NCI-H2171 treated with DMSO at 0.1 percent for 48 hours (cell line): ENCODE measurements at places on chromosomes 4 and X.

- DNase-seq = peak; percentile 83
Observed at GRCh38 chrX:10617999-10618351, 2.4 kb downstream of the MID1 start.

GRCh38 chr4:1022739-1023066 lies 11.3 kb downstream of the FGFRL1 start:
- no peak for DNase-seq

- no peak for DNase-seq
Observed at GRCh38 chrX:64395568-64395929, 297 bp upstream of the MTMR8 start.

DNA sequence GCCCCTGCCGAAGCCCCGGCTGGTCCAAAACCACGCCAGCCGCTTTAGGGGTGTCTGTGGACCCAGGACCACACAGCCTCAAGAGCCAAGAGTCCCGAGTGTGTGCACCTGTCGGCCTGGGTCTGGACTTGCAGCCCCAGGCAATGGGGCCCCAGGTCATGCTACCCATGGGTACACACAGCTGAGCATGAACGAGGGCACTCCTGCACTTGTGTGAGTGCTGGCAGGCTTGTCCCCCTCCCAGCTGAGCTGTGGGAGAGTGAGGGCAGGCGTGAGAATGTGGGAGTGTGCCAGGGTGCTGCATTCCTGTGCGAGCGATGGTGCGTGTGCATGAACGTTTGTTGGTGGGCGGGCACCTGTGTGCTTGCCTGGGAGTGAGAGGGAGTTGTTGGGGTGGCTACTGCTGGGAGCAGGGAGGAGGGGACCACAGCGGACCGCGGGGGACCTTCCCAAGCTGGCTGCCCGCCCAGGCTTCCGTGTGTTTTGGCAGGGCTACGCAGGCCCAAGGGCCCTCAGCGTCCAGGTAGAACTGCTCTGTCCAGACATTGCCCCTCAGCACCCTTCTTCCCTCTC lies 30.8 kb downstream of the BLOC1S4 start:
- no peak for DNase-seq

GRCh38 chr4:8324640-8325239 lies 55.2 kb downstream of the HTRA3 start:
- no peak for DNase-seq

GRCh38 chr4:168791376-168791775 lies 218.7 kb downstream of the CBR4 start:
- no peak for DNase-seq

GRCh38 chr4:55255179-55255578 lies 90.9 kb upstream of the SRD5A3 start:
- DNase-seq = no peak

GRCh38 chr4:82948647-82949204 lies 48.2 kb downstream of the THAP9 start:
- DNase-seq = no peak

DNA sequence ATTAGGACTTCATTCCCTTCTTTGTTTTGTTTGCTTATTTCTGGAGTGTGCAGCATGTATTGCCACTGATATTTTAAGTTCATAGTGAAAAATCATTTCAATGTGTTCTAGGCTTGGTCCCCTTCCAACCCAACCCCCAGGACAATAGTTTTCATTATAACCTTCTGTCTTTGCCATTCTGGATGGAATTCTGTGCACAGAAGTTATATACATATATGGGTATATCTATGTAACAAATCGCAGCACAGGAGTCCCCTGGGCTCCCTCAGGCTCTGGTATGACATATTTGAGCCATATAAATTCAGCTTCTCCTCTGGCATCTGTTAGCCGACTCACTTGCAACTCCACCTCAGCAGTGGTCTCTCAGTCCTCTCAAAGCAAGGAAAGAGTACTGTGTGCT lies at the start of gene TNMD:
TNMD (plus strand) TSS at position 326 of the 400 bp plus-strand sequence. CDS start 83 bp downstream, outside the sequence.
- DNase-seq = no peak

DNA sequence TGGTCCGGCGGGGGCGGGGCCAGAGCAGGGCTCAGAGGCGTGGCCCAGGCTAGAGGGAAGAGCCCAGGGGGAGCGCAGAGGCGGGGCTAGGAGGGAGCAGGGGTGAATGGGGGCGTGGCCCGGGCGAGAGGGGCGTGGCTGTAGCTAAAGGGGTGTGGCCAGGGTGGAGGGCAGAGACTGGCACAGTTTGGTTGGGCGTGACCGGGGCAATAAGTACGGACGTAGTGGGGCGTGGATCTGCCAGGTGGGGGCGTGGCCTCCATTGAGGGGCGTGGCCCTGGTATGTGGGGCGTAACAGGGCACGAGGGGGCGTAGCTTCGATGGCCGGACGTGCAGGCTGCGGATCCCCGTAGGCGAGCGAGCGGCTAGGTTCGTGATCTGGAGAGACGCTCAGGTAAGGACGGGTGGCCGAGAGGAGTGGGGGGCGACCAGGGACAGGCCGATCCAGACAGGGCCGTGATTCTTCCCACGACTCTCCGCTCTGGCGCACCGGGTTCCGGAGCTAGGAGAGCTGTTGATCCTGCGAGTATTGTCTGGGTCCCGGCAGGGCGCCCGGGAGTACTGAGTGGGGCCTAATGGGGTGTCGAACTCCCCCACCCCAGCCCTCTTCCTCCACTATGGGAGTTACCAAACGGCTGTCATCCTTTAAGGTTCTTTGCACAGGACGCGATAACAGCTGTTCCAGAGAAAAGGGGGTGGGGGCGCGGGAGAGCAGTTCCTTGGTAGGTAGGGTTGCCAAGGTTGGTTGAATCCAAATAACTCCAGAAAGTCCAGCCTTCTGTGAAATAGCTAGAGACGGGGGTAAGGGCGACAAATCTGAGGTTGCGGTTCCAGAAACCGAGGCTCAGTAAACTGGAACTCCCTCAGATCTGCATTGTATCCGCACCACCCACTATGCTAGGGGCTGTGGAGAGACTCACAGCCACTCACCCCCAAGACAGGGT lies at the start of gene CA5B:
CA5B (plus strand) TSS at position 312 of the 944 bp plus-strand sequence. CDS start 11,754 bp downstream, outside the sequence.
- no peak for DNase-seq

GRCh38 chr4:5676763-5677162 lies 31.6 kb downstream of the EVC2 start:
- DNase-seq = no peak

DNA sequence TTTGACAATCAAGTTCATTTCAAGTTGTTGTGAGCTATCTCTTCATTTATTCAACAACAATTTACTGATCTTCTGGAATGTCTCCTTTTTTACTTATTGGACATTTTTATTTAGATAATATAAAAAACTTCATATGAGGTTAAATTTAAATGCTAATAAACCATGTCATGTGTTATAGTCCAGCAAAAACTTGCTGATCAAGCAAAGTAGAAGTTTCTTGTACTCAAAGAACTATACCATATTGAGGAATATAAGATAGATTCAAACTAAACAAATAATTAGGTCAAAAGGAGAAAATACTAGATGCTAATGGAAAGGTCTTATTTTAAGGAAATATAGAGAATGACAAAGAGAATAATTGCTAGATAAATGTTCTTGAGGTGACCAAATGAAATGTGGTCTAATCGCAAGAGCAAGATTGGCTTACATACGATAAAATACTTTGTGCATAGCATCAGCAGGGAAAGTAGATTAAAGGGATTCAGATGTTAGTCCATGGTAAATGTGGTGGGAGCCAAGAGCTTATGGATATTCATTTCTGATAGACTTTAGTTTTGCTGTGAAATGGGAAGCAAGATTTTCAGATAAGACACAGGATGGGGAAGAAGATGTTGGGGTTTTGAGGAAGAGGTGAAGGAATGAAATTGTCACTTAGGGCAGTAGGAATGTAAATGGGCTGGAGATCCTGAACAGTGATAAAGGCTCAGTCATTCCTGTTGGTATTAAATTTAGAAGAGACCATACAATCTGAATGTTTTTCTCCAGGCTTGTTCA lies 229.5 kb downstream of the MAPK10 start:
- DNase-seq = no peak

GRCh38 chrX:97790850-97791249 lies 907.1 kb downstream of the RPA4 start:
- DNase-seq = no peak

- DNase-seq = peak; percentile 79
Observed at GRCh38 chrX:154547245-154548027, at the start of gene IKBKG. IKBKG (plus strand) TSS chrX:154547620; CDS start chrX:154552003, 4,383 bp downstream.

DNA sequence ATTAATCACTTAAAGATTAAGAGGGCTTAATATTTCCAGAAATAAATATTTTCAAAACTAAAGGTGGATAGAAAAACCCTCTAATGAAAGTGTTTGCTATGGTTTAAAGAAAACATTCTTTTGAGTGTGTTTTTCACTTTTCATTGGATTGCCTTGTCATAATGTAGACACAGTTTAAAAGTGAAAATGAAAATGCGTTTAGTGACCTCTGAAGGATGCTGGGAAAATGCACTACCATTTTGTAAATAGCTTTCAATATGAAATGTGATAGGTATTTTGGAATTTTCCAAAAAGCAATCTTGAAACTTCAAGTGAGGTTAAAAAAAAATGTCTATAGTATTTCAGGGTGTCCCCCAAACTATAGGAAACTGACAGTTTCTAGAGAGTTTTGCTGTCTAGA lies 642.2 kb downstream of the C4orf33 start:
- no peak for DNase-seq

DNA sequence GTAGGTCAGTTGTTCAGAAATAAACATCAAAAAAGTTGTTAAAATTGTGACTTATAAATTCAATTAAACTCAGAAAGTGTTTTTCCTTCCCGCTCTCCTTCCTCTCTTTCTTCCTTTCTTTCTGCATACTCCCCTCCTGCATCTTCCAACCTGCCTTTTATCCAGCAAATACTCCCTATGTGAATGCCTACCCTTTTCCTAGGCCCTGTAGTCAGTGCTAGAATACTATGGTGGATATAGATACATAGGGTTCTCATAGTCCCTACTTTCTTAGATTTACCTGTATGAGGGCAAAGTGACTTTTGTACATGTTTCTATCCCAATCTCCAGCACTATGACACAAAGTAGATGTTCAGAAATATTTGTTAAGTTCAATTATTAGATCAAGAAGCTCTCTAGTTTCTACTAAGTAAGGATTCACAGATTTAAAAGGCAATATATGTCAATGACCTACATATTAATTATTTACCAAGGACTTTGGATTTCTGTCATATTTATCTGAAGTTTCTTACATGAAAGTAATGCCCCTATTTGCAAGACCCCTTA lies 732 bp downstream of the SULT1E1 start:
- no peak for DNase-seq

GRCh38 chr4:69054578-69055200 lies 41.6 kb upstream of the UGT2B7 start:
- DNase-seq = no peak

- no peak for DNase-seq
Observed at GRCh38 chr4:6383009-6383404, 89.4 kb downstream of the PPP2R2C start.

- DNase-seq = no peak
Observed at GRCh38 chrX:44937606-44938005, 64.6 kb downstream of the KDM6A start.

- no peak for DNase-seq
Observed at GRCh38 chr4:101941816-101942358, 151.4 kb downstream of the BANK1 start.

- DNase-seq = no peak
Observed at GRCh38 chr4:182113779-182114178, 129.4 kb upstream of the TENM3 start.

DNA sequence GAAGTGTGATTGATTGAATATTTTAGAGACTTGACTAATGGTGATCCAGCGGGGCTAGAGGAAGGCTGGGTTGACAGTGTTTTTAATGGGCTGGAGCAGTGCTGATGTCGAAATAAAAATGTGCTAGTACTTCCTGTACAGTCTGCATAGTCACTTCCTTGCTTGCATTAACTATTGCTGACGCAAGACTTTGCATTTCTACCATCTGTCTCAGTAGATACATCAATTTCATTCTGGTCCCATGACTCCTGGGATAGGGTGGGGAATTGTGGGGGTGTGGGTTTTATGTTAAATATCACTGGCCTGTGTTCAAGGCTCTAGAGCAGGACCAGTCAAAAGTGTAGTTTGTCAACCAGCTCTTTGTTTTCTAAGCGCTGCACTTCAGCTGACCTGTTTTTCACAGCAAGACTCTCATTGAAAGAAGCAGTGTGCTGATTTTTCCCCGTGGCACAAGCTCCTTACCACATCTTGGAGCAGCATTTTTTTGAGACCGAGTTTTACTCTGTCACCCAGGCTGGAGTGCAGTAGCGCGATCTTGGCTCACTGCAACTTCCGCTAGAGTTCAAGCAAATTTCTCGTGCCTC lies 35.2 kb upstream of the PHEX start:
- DNase-seq = no peak

DNA sequence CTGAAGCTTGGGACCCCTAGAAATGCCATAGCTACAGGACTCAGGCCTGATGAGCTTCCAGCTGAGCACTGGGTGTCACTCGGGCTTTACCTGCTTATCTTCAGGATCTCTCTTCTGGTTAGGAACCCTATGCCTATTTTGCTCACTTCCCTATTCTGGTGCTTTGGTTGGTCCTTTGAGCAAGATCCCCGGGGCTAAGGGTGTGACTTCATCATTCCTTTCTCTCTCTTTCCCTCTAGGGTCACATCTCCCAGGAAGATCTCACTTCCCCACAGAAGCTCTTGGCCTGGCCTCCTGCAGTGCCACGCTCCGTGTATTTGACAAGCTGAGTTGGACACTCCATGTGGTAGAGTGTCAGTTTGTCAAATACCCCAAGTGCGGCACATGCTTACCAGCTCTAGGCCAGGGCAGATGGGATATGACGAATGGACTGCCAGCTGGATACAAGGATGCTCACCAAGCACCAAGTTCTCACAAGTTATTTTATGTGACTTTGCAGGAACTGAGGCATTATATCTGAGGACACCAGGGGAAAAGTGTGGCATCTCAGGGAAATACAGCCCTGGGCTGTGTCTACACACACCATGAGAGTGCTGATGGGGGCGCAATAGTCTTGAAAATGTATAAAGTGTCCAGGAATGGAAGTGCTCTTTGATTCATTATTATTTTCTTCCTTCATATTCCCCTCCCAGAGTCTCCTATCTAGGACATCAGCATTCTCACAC lies 21.1 kb downstream of the VSIG4 start:
- no peak for DNase-seq

DNA sequence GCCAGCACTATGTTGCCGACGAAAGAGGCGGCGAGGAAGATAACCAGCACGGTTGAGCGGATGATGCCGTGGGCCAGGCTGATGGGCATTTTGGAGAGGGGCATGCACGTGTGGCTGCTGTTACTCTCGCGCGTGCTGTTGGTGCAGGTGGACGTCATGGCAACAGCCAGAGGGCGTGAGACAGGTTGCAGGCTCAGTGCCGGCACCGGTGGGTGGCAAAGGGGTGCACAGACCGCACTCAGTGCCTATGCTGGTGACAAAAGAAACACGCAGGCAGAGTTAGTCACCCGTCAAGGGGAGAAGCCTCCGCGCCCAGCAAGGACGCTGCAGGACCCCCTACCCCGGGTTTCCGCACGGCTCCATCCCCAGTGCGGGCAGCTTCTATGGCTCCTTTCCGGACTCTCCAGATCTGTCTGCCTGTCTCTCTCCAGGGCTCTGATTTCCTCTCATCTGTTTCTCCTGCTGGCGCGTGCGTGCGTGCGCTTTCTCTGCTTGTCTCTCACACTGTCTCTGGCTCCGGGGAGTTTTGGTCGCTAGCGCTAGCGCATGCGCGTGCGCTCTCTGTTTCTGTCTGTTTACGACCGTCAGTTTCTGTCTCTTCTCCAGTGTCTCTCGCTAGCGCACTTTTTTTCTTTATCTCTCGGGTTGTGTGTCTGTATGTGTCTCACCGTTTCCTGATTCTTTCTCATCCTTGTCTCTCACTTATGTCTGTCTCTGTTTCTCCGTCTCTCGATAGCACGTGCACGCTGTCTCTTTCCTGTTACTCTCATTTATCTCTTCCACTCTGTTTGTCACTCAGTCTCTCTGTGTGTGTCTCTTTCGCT lies 2.1 kb downstream of the GPR101 start:
- DNase-seq = peak; percentile 63

- peak; percentile 39 for DNase-seq
Observed at GRCh38 chr4:112514647-112515197, 1.3 kb downstream of the NEUROG2 start.

- no peak for DNase-seq
Observed at GRCh38 chrX:123518791-123519190, 214.1 kb downstream of the THOC2 start.
